Activated naive CD4-positive, alpha-beta T cell treated with Interleukin-2 at 50 U/mL for 16 hours (primary cell): ENCODE measurements at places on chromosomes 12 and 14.

DNA sequence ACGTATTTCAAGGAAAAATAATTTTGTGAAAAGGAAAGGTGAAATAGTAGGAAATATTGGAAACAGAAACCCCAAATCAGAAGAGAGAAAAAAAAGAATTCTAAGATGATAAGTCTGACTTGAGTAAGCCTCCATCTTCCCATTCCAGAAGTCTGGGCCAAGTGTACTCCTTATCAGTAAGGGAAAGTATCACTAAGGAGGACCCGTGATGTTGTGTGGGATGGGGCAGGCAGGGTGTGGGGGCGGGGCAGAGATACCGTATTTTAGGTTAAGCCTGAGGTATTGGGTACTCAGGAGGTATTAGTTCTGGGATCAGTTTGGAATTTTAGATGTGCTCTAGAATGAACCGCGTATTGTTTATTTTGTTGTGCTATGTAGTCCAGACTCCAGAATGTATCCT, 33.8 kb upstream of the PSMA6 start:
- no peak for DNase-seq

DNA sequence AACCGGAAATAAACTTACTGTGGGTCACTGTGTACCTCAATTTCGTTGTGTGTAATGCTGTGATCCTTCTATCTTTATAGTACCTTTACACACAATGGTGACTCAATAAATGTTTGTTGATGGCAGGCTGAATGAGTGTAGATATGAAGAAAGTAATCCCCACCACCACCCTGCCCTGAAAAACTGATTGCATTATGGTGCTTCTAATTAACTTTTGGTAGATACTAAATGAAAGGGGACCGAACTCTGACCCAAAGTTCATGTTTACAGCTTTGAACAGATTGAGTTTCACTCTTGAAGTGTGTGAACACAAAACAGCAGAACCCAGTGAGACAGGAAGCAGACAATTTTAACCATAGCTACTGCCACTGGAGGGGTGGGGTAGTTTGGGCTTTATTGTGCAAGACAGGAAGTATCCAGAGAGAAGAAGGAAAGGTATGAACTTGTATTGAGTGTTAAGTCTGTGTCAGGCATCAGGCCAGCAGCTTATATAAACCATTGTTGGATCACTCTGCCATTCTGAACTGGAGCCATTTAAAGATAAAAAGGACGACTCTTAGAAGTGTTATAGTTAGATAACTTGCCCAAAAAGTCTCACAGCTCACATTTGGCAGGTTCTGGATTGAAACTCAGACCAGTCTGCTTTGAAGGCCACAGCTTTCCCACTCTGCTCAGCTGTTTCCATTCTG, 197.0 kb upstream of the AMIGO2 start:
- DNase-seq, result peak; percentile 32

GRCh38 chr12:76777765-76778216, 13.9 kb downstream of the ZDHHC17 start:
- no peak for DNase-seq

GRCh38 chr12:122031342-122032216, 9.9 kb downstream of the BCL7A start:
- DNase-seq, result peak; percentile 62

DNA sequence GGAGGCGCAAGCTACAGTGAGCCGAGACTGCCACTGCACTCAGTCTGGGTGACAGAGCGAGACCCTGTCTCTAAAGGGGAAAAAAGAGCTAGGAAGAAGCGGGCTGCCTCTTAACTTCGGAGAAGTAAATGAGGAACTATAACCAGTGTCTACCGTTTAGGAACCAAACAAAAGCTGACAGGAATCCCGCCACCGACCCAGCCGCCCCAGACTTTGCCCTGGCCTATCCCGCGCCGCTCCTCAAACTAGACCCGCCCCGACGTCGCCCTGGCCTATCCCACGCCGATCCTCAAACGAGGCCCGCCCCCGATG, 568 bp upstream of the SIVA1 start:
- no peak for DNase-seq
